Activated CD4-positive, alpha-beta T cell treated with anti-CD3 and anti-CD28 coated beads, Interleukin-2, Interleukin-4, amounts not matched to agents 100 ng/mL and 50 ng/mL, durations not matched to agents 16 hours and 8 hours (primary cell): ENCODE measurements at places on chromosomes 11 and 22.

- no peak for DNase-seq
Observed at GRCh38 chr22:45548991-45549761, 46.5 kb downstream of the FBLN1 start.

GRCh38 chr11:132123449-132123848 is 753.0 kb downstream of the NTM start:
- no peak for DNase-seq

DNA sequence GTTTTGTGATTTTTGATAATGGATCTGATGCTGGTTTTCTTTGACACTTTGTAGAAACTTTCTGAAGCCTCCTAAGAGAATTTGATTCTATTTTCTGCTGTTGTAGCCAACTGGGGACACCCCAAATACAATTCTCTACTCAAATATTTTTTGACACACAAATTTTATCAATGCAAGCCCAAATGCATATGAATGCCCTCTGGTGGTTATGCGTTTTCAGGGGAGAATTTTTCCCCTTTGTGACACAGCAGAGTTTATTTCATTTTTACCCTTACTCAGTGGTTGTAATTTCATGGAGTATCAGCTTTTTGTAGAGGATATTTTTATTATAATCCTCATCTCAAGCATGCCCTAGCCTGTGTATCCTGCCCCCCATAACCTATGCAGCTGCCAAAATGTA is 44.7 kb upstream of the MTMR2 start:
- no peak for DNase-seq

GRCh38 chr11:44016131-44016530 is 31.6 kb upstream of the ACCSL start:
- no peak for DNase-seq

DNA sequence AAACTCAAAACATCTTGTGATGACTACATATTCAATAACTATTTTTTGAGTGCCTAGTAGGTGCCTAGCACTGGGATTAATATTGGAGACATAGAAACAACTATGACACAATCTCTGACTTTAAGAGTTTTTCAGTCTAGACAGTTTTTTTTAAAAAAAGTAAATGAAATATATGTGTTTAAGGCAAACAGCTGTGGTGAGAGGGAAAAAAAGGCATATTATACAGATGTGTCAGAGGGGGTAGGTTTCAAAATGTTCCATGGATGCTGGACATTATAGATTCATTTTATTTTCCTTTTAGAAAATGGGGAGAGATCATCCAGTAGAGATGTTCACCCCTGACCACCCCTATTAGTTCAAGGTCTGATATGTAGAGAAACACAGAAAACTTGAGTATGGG is 90.8 kb downstream of the LUZP2 start:
- DNase-seq = no peak

- no peak for DNase-seq
Observed at GRCh38 chr22:25404556-25404927, 159.9 kb upstream of the GRK3 start.

- no peak for DNase-seq
Observed at GRCh38 chr22:36238373-36239149, 766 bp downstream of the APOL2 start.

DNA sequence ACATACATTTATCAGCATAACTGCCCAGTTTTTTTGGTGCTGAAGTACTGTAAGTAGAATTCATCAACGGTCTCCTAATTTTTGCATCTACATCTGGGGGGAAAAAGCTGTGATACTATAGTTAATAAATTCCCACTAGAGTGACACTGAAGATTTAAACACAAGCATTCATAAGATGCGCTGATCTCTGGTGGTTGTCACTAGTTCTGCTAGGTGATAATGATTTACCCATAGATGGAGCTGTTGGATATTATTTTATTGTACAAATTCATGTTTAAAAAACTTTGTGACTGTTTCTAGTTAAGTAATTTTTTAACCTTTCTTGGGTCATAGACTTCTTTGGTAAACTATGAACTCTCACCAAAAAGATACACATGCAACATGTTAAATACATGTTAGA is 106.6 kb downstream of the EMSY start:
- DNase-seq = no peak

DNA sequence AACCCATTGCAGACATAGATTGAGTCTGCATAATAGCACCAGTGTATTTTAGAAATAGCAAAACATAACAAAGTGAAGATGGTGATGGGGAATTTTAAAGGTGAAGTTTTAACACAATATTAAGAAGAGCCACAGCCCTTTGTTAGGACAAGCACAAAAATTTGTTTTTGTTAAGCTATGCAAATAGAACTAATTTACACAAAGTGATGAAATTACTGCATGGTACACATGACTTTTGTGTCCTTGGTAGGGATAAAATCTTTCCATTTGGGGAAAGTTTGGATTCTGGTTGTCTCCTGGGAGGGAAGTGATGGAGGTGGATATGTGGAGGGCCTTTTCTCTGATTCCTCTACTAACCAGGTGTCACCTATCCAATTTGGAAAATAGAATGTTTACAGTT is 50.4 kb upstream of the MTNR1B start:
- DNase-seq = no peak
